ENCODE measurements at places on chromosomes 5 and 9. TPM values are rescaled to one million over a fixed set of nuclear protein-coding genes. Genes with fewer than 3 reads are reported as not detected.

DNA sequence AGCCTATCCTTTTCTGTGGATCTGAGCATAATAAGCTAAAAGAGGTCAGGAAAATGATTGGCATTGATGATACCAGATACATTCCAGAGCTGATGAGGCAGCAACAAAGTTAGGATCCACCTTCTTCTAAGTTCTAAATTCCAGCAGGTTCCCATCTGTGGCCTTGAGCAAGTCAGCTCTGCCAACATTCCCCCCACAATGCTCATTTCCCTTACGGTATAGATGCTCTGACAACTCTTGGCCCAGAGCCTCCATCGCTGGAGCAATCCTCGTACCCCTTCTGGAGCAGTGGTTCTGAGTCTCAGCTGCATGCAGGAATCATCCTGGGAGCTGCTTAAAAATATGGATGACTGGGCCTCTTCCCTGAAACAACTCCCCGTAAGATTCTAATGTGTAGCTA lies 78.1 kb downstream of the MED27 start:
- H3K27ac ChIP-seq: no peak overlapping the region
- H3K4me1 ChIP-seq: peaks cover 3% of the 10 kb centered on the region
- no peak overlapping the region for H3K4me3 ChIP-seq
- no peaks in the 10 kb centered on the region for H3K27me3 ChIP-seq
- H3K36me3 ChIP-seq: peaks cover under 1% of the 10 kb centered on the region

Gene HABP4
- 9.8 TPM for total RNA-seq

Gene SOHLH1
- total RNA-seq: not detected

DNA sequence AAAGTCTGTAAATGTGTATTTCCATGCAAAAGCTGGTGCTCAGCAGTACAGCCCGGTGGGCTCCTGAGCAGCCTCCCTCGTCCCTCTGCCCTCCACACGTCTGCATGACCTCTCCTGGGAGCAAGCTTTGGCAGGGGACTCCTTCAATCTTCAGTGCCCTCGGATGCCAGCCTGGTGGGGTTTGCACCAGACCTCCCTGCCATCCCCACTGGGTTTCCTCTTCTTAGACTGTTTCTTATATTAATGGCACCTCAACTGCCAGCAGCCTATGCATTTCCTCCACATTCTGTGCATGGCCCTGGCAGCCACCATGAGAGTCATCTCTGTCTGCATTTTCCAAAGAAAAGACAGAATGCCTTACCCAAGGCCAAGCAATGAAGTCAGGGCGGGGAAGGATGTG lies 108.4 kb downstream of the ROR2 start:
- no peaks in the 10 kb centered on the region for H3K36me3 ChIP-seq
- no peak overlapping the region for H3K27ac ChIP-seq
- H3K27me3 ChIP-seq: peaks cover 4% of the 10 kb centered on the region
- H3K4me1 ChIP-seq: peaks cover 21% of the 10 kb centered on the region
- DNase-seq: no peak
- H3K4me3 ChIP-seq: no peak overlapping the region
